ENCODE measurements at places on chromosomes 5 and 9.

DNA sequence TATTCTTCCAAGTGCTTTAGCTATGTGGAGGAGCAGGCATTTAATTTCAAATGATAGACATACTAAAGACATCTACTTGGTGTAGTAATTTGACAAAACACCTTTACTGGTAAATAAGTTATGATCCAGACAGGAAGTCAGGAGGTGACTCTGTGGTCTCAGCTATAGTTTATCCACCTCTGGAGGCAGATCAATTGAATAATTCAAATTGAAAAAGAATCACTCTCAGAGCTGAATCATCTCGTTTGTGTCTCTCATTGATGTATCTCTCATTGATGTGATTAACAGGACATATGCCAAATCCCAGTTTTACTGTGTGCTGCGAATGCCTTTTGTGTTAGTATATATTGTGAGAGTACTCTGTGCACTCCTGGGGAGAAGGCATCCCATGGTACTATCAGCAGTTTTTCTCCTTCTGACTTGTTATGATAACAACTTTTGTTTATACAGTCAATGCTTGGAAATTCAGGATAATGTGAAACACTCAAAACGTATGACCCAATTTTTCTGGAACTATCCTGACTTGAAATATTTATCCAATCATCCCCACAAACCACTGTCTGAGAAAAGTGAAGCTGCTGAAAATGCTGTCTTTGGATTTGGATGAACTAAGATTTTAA, 48.5 kb upstream of the DAB2 start:
- DNase-seq = no peak

- no peak for DNase-seq
These were observed 94.0 kb downstream of the CACNA1B start for GRCh38 chr9:137971477-137972138.

- DNase-seq = peak; percentile 59
These were observed 26.6 kb upstream of the IL17B start for GRCh38 chr5:149405550-149406202.

DNA sequence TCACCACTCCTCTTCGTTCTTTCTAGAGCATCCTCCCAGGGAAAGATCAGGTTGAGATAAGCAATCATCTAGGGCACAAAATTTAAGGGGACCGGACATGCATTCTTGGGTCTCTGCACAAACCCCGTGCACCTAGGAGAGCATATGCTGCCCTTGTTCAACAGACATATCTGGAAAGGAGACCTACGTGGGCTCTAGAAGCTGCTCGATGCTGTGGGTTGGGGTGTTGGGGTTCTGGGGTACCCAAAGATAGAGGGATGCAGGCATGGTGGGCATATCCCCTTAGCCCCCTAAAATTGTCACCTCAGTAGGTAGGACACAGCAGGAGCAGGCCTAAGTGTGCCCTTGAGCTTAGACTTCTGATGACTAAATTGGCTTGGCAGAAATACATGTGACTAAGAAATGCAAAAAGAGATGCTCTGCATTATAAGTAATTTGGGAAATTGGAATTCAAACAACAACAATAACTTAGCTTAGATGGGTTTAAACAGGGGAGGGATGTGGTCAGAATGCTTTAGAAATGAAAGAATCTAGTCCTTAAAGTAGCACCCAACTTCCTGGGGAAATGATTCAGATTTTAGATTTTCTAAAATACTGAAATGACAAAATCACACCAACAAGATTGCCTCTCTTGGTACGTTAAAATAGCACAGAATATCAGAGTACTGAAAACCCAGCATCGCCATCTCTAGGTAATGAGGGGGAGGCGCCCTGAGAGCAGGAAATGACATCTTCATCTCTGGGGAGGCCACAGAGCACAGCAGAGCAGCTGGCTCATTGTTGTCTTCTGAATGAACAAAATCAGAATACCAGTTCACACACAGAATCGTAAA, 172.3 kb downstream of the GNA14 start:
- no peak for DNase-seq

DNA sequence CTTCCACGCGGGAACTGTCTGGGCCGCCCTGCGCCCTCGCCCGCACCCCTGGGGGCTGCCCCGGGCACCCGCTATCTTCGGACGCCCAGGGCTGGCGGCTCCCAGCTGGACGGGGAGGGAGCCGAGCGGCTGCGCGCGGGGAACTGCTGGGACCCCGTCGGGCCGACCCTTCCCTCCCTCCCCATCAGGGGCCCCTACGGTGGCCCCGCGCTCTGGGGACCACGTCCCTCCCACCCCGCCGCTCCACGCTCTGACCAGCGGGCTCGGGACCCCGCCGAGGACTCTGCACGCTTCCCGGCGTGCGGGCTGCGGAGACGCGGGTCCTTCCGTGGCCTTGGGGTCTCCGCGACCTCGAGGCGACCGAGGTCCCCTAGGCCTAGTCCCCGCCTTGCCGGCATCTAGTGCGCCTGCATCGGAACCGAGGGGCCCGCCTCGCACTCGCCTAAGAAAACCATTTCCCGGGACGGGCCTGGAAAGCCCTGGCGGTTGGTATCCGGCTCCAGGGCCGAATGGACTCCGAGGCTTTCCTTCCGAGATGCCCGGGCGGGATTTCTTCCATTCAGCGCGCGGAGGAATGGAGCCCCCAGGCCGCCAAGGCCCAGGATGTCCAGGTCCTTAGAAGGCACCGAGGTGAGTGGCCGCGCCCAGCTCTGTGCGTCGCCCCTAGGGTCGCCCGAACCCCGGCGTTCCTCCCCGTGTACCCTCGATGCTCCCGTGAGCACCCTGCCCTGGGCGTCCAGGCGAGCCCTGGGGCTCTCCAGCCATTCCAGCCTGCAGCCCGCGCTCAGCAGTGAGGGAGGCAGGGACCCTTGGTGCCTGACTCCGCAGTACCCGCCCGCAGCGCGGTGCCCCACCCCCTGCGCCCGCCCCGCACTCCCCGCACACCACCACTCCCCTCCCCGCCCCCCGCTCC, 705 bp upstream of the SLC6A3 start:
- no peak for DNase-seq

DNA sequence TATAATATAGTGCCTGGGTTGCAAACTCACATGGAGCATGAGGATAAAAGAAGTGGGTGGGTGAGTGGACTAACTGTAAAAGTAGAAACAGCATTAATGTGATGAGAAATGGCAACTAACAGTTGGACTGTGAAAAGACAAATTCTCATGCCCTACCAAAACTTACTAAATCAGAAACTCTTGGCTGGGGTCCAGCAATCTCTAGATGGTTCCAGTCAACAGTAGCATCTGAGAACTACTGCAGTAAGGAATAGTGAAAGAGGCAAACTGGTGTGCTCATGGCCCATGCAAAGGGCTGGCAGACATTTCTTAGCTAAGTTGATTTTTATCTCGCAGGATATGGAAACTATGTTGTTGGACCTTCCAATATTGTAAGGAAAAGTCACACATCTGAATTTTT, 150.3 kb downstream of the PIK3R1 start:
- DNase-seq = no peak

GRCh38 chr5:125298258-125298657, 551.8 kb upstream of the ZNF608 start:
- no peak for DNase-seq

GRCh38 chr9:91682806-91683205, 259.2 kb upstream of the NFIL3 start:
- peak; percentile 98 for DNase-seq

GRCh38 chr9:6415266-6415665, 2.3 kb downstream of the UHRF2 start:
- no peak for DNase-seq

- peak; percentile 19 for DNase-seq
These were observed 435.7 kb upstream of the RIOK2 start for GRCh38 chr5:97618721-97619120.

DNA sequence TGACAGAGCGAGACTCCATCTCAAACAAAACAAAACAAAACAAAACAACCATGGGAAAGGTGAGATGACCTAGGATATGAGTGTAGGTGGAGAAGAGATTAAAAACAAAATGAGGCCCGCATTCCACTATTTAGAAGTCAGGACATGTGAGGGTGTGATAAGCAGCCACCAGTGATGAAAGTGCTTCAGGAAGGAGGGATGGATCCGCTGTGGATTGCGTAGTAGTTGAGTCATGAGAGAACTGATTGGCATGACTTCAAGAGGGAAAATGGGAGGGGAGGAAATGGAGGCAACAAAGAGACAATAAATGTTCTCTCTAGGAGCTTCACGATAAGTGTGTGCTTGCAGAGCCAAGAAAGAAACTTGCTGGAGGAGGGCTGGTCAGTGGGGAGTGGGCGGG, 367.6 kb downstream of the ARL15 start:
- DNase-seq = peak; percentile 80

All from trophoblast cell (in vitro differentiated cells and primary cell).